OCI-M1 (cell line): ENCODE measurements at places on chromosomes 7 and 10.
A peak's percentile ranks its signal among the peaks of the same experiment; 100 is the strongest.

- DNase-seq: no peak
Measured at GRCh38 chr7:95950698-95951097, 178.3 kb downstream of the DYNC1I1 start.

GRCh38 chr7:100158229-100159098 is at the start of gene TRAPPC14:
Gene TRAPPC14, minus strand, starts transcription at chr7:100158723. Its CDS starts 224 bp downstream, at chr7:100158499.
- DNase-seq: peak; percentile 99

- no peak for DNase-seq
Measured at GRCh38 chr7:144459635-144460034, 56.1 kb upstream of the NOBOX start.

- no peak for DNase-seq
Measured at GRCh38 chr7:37511915-37512314, 63.3 kb upstream of the ELMO1 start.

- no peak for DNase-seq
Measured at GRCh38 chr7:50155755-50156154, 62.7 kb upstream of the ZPBP start.

DNA sequence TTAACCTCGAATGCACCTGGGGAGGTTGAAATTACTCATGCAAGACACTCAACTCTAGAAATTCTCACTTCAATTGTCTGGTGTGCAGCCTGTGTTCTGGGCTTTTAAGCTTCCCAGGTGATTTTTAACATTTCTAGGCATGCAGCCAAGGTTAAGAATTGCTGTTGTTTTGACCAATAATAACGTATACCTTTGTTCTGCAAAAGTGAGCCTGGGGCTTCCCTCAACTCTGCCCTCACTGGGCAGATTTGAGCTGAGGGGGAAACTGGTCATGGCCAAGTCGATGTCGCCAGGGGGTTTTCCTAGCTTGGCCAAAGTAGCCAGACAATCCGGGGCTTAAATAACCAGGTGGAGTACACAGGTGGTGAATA is 568 bp downstream of the PRSS2 start:
- DNase-seq: no peak
